Fibroblast of the aortic adventitia (primary cell): ENCODE measurements at places on chromosomes 16 and 17.

- DNase-seq = no peak
Measured at GRCh38 chr16:56357765-56358322, 67.5 kb downstream of the AMFR start.

DNA sequence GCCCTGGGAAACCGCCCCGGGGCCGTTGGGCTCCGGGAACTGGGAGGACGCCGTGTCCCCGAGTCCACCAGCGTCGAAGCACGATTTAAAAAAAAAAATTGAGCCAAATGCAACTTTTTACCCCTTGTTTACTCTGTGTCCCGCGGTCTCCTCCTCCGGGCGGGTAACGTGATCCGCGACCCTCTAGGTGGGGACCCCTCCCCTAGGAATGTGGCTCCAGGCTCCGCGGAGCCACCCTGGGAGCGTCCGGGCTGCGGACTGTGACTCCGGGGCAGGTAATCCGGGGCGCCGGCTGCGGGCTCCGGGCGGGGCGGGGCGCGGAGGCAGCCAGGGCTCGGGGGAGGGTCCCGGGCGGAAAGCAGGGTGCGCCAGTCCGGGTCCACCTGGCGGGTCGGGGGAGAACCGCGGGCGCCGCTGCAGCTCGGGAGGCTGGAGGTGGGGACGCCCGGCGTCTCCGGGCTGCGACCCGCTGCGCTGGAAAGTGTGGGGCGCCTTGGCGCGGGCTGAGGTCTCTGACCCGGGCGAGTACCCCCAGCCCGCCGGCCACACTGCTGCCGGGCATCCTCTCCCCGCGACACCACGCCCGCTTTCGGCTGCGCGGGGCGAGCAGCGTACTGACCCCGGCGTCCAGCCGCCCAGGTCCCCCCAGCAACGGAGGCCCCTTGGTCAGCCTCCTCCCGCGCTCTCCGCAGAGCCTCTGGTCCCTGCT, 852 bp upstream of the HELZ start:
- no peak for DNase-seq

- no peak for DNase-seq
Measured at GRCh38 chr17:39627712-39628516, 1.2 kb downstream of the PPP1R1B start.

- DNase-seq = no peak
Measured at GRCh38 chr17:37796076-37796475, 51.2 kb upstream of the HNF1B start.

DNA sequence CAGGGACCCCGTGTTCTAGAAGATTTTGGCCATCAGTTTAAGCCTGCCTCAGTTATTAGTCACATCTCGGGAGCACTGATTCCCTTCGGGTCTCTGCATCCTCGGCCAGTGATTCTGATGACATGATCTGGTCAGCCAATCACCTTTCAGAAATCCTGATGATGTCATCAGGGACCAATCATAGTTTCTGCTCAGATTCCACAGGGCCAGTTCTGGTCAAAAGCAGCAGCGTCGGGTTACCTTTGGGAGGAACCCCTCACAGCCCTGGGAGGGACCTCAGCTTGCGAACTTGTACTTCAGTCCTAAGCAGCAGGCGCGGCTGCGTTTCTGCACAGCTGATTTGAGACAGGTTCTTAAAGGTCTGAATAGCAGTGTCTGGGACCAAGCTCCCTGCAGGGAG, 13.9 kb downstream of the KDM8 start:
- peak; percentile 85 for DNase-seq
